Activated CD4-positive, alpha-beta T cell treated with anti-CD3 and anti-CD28 coated beads for 36 hours (primary cell): ENCODE measurements at places on chromosomes 1 and 21.

DNA sequence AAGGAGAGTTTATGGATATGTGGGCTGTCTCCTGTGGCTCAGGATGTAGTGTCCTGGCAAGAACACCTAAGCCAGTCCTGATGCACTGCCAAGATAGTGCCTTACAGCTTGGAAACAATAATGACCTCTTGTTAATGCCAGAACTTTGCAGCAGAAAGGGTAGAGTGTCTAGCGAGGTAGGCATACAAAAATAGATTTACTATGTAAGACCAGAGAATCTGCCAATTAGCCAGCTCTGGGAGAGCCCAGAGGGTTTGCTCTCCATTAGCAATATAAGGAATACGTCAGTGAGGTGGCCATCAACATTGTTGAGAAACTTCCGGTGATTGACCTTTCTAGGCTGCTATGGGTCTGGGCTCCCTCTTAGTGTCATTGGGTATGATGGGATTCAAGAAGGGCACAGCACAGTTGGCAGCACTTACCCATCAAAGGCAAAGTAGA is 178.5 kb upstream of the GALNT2 start:
- DNase-seq = no peak

DNA sequence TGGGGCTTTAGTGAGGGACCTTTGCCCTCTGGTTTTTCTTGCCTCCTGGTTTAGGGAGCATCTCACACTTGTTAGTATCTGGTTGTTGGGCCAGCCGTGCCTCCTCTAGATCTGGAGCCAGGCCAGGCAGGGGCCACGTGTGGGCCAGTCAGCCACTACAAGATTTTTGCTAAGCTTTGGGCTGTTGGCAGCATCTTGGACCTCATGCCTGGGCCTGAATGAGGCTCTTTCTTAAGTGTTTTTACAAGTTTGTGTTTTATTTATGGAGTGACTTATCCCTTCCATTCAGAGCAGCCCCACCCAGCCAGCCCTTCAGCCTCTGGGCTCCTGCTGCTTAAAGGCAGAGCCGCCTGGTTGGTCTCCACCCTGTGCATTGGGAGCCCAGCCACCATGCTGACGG is 1.6 kb upstream of the SH3BGRL3 start:
- peak; percentile 27 for DNase-seq

GRCh38 chr1:24362982-24363614 is 43.9 kb downstream of the GRHL3 start:
- DNase-seq = no peak

GRCh38 chr1:217948741-217949140 is 317.6 kb downstream of the SPATA17 start:
- DNase-seq = no peak

DNA sequence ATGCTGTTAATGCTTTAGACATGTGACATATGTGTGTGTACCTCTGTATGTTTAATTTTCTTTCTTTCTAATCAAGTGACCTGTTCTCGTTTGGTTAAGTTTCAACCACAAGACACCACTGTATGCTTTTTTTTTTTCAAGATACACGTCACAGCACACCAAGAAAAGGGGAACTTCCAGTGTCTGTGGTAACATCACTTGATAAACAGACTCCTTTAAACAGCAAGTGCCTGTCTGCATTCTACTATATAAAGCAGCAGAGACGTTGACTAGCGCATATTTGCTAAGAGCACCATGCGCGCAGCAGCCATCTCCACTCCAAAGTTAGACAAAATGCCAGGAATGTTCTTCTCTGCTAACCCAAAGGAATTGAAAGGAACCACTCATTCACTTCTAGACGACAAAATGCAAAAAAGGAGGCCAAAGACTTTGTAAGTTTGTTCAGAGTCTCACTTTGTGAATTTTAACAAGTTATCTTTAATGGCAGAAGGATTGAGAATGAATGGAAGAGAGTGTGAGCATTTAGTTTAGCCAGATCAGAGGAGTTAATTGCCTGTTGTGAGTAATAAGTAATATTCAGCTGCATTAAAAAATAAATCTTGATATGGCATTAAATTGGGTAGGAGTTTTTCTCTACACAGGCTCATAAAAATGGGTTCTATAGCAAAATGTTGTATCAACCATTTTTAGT is at the start of gene RGS1:
Gene RGS1 (plus strand): TSS at position 275 of the 691 bp plus-strand sequence. CDS start 20 bp downstream, at position 295.
- peak; percentile 55 for DNase-seq

- DNase-seq = no peak
These were observed 1.4 kb downstream of the VPS13D start for GRCh38 chr1:12231276-12231595.

DNA sequence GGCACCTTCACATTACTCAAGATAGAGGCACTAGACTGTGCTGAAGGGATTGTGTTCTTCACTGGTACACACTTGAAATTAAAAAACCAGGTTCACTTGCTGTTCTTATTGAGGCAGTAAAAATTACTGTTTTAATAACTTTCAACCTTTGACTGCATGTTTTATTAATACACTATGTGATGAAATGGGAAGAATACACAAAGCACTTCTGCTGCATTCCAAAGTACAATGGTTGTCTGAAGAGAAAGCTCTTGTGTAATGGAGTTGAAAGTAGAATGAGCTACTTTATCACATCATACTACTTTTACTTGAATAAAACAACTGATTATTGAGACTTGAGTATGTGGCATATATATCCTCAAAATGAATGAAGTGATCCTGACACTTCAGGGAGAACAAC is 49.7 kb downstream of the LRRC8C start:
- no peak for DNase-seq

DNA sequence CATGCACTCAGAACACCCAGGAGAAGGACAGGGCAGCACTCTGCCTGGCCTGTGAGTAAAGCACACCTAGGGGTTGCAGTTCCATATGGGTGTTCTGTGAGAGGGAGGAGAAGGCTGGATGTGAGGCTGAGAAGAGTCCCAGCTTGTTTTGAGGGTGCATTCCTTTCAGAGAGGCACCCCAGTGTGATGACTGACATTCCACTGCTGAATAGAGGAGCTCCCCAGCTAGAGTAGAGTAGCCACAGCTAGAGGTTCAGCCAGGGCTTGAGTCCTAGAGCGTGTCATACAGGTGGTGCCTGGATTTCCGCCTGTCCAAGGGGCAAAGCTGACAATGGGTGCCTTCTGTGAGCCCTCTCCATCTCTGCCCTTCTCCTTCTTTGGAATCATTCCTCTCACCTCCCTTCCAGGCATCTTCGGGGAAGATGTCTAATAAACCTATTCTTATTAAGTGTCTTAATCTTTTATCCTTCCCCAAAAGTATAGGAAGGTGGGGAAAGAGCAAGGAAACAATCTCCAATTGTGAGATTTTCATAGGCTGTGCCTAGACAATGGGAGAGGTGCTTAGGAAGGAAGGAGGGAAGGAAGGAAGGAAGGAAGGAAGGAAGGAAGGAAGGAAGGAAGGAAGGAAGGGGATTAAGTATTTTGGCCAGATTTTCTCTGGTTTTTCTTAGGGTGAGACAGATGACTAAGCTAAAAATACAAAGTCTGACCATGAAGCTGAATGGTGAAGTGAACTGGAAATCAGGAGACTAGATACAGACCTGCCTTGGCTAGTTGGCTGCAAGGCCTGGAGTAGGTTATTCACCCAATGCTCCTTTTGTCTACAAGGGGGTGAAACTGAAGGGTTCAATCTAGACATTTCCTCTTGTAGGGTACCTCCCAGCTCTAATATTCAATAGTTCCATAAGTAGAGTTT is 43.6 kb upstream of the SYT6 start:
- DNase-seq = no peak

DNA sequence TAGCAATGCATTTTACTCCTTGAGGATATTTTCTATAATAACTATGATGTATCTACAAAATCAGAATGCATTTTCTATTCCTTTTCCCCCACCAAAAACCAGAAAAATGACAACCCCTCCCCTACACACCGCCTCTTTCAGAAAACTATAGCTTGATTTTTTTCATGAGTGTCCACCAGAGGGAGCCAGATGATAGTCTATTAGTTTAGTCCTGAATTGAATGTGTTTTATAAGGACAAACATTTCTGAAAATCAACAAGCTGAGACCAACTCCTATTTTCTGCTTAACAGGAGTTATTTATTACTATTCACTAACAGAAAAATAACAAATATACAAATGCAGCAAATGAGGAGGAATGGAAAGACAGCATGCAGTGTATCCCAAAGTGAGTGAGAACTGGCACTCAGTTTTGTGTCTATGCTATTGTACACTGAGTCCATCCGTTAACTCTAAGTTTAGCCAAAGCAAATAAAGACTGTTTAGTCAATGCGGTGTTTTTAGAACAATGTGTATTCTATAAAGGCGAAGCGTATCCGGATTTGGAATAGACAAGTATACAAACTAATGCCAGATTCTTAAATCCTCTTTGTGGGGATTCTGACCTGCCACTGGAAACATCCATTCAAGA is 182.6 kb downstream of the VAV3 start:
- peak; percentile 35 for DNase-seq

DNA sequence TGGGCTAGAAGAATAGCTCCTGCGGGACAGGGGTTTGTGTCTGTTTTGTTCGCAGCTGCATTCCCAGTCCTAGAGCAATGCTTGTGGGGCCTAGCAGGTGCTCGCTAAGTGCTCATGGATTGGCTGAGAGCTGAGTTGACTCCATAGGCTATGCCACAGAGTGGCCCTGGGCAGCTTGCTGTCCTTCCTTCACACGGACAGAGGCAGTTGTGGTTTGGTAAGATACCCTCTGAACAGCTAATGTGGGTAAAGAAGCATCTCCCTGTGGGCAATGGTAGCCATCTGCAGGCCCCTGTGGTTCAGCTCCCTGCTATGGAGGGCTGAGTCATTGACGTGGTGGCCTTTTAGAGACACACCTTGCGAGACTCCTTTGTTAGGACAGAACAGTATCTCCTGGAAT is 23.5 kb upstream of the LBR start:
- DNase-seq = peak; percentile 11

DNA sequence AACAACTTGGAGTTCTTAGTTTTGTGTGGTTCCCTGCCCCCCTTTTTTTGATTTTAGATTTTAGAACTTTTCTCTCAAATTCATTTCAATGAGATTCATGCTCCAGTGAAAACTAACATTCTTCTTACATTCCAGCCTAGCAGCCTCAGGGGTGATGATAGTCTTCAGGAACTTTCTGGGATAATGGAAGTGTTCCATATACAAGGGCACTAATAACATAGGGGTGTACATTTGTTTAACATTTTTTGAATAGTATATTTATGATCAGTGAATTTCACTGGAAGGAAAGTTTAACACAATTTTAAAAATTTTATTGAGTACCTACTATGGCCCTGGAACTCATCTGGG is 61.4 kb upstream of the ZNF648 start:
- no peak for DNase-seq

DNA sequence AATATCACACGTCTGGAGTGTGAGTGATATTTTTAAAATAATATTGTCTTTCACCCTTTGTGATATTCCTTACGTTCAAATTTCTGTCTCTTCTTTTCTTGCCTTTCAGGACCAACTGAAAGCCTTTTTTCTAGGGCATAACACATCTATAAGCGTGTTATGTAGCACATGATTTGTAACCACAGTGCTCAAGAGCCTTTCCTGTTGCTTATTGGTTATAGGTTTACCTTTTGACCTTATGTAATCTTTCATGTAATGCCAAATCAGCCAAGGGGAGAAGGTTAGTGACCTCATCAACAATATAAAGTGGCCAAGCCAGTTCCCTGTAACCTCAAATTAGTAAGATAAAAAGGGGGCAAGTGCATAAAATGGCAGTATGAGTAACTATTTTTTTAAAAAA is 480.2 kb downstream of the AMY1C start:
- DNase-seq = no peak

DNA sequence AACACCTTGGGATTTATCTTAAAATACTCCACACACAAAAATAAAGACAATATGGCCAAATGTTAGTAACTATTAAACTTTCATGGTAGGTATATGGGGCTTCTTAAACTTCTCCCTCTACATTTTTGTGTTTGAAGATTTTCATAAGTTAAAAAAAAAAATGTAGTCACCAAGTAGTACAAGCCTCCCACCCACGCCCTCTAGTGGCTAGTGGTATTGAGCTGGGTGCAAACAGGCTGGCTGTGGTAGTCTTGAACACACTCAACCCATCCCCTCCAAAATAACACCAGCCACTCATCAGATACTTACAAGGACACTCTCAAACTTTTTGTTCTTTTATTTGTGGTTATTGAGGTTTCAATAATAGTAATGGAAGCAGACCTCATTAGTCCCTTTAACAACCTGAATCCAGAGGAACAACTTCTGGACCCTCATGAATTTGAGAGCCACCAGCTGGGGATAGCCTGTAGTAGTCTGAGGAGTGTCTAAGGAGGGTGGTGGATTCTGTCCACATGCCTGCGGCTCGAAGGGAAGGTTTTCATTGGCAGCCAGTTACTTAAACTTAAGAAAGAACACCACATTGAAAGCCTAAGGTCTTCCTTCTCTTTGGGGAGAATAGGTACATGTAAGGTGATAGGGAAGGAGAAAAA is 15.6 kb downstream of the RD3 start:
- DNase-seq = peak; percentile 89

DNA sequence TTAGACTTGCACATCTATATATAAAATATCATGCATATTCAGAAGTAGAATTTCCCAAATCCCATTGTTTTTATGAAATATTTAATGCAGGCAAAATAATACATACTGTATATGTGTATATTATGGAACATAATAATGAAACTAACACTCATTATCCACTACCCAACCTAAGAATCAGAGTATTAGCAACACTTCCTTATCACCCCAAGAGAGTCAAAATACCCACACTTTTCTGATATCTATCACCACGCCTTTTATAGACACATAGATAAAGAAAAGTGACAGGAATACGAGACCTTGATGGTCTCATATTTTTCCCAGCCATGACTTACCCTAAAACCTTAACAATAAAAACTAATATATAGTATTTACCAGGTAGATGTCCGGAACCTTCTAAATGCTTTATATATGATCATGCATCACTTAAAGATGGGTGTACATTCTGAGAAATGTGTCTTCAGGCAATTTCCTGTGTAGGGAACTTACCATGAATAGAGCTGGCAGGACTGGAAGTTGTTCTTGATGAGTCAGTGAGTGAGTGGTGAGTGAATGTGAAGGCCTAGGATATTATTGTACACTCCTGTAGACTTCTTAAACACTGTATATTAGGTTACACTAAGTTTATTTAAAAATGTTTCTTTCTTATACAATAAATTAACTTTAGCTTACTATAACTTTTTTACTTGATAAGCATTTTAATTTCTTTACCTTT is 45.5 kb downstream of the TNFSF4 start:
- DNase-seq = no peak

GRCh38 chr1:225842074-225842473 is 32.1 kb downstream of the EPHX1 start:
- peak; percentile 35 for DNase-seq

DNA sequence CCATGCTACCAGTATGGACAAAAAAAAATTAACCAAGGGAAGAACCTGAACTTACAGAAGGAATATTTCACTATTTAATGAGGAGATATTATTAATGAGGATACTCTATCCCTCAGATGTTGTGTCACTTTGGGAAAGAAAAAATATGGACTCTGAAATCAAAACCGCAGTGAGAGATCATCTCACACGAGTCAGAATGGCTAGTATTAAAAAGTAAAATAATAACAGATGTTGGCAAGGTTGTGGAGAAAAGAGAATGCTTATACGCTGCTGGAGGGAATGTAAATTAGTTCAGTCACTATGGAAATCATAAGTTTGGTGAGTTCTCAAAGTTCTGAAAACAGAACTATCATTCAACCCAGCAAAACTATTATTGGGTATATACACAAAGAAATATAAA is 30.9 kb downstream of the TNFSF4 start:
- DNase-seq = no peak
